ENCODE measurements at places on chromosomes 12 and 14.

DNA sequence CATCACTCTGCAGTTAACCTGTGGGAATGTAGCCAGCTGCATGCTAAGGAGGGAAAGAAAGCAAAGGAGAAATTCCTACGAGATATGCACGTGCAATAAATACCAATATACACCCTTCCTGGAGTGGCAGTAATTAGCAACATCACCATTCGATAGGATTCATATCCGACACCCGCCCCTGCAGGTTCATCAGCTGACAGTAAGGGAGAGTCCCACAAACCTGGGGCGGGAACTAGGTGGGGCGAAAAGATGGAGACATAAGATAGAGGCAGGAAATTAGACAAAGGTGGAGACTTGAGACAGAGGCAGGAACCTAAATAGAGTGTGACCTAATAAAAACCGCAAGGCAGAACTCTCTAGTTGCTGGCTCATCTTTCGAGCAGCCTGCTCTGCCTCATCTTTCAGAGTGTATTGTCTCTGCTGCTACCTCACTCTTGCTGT lies 51.6 kb downstream of the PLEKHG3 start:
- DNase-seq: no peak

- no peak for DNase-seq
Measured at GRCh38 chr14:97369901-97370300, 572.7 kb downstream of the VRK1 start.

- no peak for DNase-seq
Measured at GRCh38 chr12:1880153-1880845, 38.2 kb downstream of the CACNA2D4 start.

GRCh38 chr12:53862206-53862605 lies 76.4 kb upstream of the HOXC13 start:
- DNase-seq: no peak

GRCh38 chr14:93705513-93706156 lies 82.7 kb downstream of the PRIMA1 start:
- no peak for DNase-seq

- no peak for DNase-seq
Measured at GRCh38 chr12:101299346-101299745, 19.4 kb downstream of the UTP20 start.

- DNase-seq: no peak
Measured at GRCh38 chr12:128606051-128606450, 217.7 kb downstream of the SLC15A4 start.

GRCh38 chr12:111085096-111085495 lies 164.7 kb upstream of the MYL2 start:
- no peak for DNase-seq

GRCh38 chr12:67647181-67647798 lies 1.3 kb upstream of the DYRK2 start:
- DNase-seq: no peak

DNA sequence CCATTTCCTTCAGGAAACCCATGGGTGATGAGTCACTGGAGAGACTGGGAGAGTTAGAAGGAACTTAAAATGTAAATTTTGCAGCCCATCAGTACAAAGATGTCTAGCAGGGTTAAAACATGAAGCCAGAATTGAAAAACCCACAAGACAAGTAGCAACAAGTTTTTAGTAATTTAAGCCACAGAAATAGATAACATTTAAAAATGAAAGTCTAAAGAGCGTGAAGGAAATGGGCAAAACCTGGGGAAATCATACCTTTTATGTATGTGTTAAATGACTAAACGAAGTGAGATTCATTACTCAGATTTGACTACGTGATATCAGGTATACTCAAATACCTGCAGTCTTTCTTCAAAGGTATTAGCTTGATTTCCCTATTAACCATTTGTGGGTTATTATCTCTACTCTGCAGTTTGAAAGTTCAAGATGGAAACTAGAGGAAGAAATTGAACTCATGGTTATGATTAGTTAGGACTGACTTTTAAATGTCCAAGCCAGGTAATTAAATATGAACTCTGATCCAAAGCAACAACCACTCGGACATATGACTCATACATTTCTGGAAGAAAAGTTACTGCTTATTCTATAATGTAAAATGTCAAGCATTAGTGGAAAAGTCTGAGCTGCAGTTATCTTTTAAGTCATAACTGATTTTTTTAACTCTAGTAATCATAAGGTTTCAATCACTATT lies 84.1 kb downstream of the ITPR2 start:
- no peak for DNase-seq

DNA sequence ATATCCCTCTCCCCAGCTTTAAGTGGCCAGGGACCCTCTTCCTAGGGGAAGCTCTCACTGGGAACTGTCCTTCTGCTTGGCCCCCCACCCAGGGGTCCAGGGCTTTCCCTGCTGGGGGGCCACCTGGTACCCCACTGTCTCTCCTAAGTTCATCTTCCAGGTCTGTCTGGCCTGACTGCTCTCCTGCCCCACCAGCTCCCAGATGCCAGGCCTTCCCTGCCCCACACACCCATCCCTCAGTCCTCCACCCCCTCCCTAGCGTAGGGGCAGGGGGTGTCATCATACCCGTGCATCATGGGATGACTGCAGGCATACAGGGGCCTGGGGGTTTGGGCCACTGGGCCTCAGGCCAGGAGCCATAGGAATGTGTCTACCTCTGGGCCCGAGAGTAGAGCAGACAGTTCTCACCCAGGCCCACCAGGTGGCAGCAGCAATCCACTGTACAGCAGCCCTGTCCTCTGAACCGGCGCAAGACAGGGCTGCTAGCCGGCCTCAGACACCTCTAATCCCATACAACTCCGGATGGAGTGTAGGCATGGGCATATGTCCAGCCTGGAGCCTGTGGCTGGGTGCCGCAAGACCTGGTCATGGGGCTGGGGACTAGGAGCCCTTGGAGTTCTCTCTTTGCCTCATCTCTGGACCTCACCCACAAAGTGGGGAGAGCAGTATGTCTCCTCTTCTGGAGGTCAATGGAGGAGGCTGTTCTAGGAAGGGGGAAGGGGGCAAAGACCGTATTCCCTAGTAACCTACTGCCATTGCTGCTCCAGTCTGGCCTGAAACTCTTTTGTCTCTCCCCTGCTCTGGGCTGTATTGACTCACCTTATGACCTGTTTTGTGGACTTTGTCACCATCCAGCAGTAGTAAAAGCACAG lies 10.0 kb upstream of the SMARCD1 start:
- DNase-seq: no peak

GRCh38 chr14:61553730-61554641 lies 141.3 kb upstream of the HIF1A start:
- peak; percentile 99 for DNase-seq

- DNase-seq: no peak
Measured at GRCh38 chr12:50090391-50090790, 5.2 kb downstream of the SMARCD1 start.

GRCh38 chr14:78933948-78934524 lies 763.9 kb downstream of the NRXN3 start:
- no peak for DNase-seq

All from AG04449 (cell line).